ENCODE measurements at places on chromosomes 7 and 10. TPM values are rescaled to one million over a fixed set of nuclear protein-coding genes. Genes with fewer than 3 reads are reported as not detected.

TUBB8 gene
- 2.0 TPM for polyA plus RNA-seq

ACTL6B gene
- polyA plus RNA-seq: not detected

LLCFC1 gene
- not detected for polyA plus RNA-seq

TEX36 gene
- not detected for polyA plus RNA-seq

ACSL5 gene
- 31.5 TPM for polyA plus RNA-seq

DDC gene
- not detected for polyA plus RNA-seq

PLA2G12B gene
- polyA plus RNA-seq: not detected

ST8SIA6 gene
- 0.04 TPM for polyA plus RNA-seq

RASSF4 gene
- 1.9 TPM for polyA plus RNA-seq

AP4M1 gene
- 9.0 TPM for polyA plus RNA-seq

GPER1 gene
- 3.2 TPM for polyA plus RNA-seq

CUTC gene
- polyA plus RNA-seq: 37.9 TPM

CYREN gene
- 19.2 TPM for polyA plus RNA-seq

SHH gene
- not detected for polyA plus RNA-seq

SORCS3 gene
- not detected for polyA plus RNA-seq

SYNPO2L gene
- polyA plus RNA-seq: 0.03 TPM

HEPACAM2 gene
- polyA plus RNA-seq: not detected

VAX1 gene
- polyA plus RNA-seq: not detected

PNPLA8 gene
- 12.3 TPM for polyA plus RNA-seq

CHAT gene
- polyA plus RNA-seq: not detected

NAT16 gene
- polyA plus RNA-seq: not detected

EBLN1 gene
- polyA plus RNA-seq: not detected

SRRM3 gene
- not detected for polyA plus RNA-seq

SYT15B gene
- 0.04 TPM for polyA plus RNA-seq

CYP2E1 gene
- polyA plus RNA-seq: 1.1 TPM

SCIN gene
- 0.97 TPM for polyA plus RNA-seq

ATRNL1 gene
- 0.36 TPM for polyA plus RNA-seq

CPN1 gene
- polyA plus RNA-seq: not detected

CNNM1 gene
- polyA plus RNA-seq: not detected

OR2A5 gene
- not detected for polyA plus RNA-seq

NRBF2 gene
- 14.2 TPM for polyA plus RNA-seq

ADRB1 gene
- 0.10 TPM for polyA plus RNA-seq

LEP gene
- not detected for polyA plus RNA-seq

SPDYE2 gene
- polyA plus RNA-seq: 0.07 TPM

COL1A2 gene
- polyA plus RNA-seq: 0.23 TPM

RNF133 gene
- not detected for polyA plus RNA-seq

LIPN gene
- not detected for polyA plus RNA-seq

SOSTDC1 gene
- polyA plus RNA-seq: not detected

PTPRZ1 gene
- polyA plus RNA-seq: not detected

STAMBPL1 gene
- polyA plus RNA-seq: 50.3 TPM
